ENCODE measurements at places on chromosomes 3 and 15.

GRCh38 chr3:128710816-128711433 lies 15.1 kb upstream of the RAB7A start:
- no peak for DNase-seq

DNA sequence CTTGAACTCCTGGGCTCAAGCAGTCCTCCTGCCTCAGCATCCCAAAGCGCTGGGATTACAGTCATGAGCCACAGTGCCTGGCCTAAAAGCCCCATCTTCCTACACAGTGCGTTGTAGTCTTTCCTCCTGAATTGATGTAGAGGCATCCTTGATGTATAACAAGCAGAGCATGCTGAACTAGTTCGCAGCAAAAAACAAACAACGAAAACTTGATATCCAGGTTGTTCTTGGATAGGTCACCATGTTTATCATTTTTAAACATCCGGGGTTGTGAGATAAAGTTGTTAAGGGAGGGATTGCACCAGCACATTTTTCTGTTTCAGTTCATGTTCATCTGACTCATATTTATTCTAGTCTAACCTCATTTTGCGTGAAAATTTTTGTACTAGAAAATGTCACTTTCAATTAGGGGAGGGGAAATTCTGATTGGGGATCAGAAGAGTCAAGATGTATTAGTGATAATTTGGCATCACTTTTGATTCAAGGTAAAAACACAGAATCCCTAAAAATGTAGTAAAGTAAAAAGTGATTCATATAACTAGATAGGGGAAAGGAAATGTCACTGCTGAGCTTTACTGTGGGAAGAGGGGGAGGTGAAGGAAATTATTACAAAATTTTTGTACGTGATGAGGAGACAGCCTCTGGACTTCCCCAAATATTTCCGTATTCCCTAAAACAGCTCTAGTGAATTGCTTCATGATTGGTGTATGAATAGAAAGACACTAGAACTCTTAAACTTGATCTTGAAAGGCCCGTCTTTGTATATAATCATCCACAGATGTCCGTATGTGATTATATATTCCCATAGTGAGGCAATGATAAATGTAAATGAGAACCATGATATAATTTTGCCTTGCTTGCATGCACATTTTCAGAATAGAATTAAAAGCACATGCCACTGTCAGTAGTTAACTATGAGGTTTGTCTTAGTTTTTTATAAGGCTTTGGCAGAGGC lies 22.9 kb downstream of the RAB8B start:
- no peak for DNase-seq

DNA sequence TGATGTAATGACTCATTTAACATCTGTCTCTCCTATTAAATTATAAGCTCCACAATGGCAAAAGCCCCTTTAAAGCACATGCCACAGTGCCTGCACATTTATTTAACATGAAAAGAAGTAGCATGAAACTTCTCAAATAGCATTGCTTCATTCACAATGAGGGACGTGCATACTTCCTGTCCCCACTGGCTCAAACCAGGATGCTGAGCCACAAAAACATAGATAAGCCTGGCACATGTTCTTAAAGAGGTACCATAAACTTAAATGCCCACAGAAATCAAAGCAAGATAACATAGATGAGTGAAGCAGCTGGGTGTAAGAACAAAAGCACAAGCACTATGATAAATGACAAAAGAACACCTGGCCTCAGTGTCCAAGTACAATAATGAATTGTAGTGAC lies 3.8 kb downstream of the TP53BP1 start:
- DNase-seq: no peak

- DNase-seq: no peak
Measured at GRCh38 chr3:134211797-134212196, 38.9 kb downstream of the RYK start.

- DNase-seq: no peak
Measured at GRCh38 chr3:14606669-14607339, 44.8 kb upstream of the CCDC174 start.

DNA sequence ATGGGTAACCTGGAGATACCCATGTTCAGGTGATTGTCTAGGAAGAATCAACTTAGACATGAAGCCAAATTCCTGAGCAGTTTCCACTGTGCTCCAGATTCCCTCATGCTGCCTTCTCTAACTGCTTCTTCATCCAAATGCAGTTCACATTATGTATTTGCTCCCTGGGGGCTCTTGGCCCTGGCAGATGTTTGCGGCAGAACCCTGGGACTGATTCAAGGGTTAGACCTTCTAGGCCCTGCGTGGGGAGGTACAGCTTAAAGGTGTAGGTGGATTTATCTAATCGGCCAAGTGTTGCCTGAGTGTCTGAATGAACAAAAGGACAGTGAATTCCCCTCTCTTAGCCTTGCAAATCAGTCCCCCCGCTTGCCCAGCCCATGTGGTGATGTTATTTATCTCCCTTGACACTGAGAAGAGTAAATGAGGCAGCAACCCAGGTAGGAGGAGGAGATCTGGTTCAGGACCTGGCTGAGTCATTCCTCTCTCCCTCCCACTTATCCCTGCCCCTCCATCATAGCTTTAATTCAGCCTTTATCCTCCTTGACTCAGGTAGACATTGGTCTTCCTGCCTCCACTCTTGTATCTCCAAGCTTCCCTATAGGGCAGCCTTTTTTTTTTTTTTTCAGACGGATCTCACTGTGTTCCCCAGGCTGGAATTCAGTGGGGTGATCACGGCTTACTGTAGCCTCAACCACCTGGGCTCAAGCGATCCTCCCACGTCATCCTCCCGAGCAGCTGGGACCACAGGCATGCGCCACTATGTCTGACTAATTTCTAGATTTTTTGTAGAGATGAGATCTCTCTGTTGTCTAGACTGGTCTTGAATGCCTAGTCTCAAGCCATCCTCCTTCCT lies 54.8 kb downstream of the MAGEF1 start:
- no peak for DNase-seq

DNA sequence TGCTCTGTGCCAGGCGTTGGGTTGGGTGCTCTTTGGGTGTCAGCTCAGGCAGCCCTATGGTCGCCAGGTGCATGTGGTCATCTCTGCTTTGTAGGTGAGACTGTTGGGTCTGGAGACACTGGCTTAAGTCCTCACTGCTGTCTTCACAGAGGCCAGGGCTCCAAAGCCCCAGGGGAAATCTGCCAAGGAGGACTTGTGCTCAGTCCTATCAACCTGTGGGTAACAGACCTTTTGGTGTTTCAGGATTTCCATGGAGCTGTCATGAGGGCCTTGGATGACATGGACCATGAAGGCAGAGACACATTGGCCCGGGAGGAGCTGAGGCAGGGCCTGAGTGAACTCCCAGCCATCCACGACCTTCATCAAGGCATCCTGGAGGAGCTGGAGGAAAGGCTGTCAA lies 50.1 kb upstream of the NR2C2 start:
- DNase-seq: no peak

- DNase-seq: no peak
Measured at GRCh38 chr3:197181741-197182140, 116.7 kb downstream of the DLG1 start.

GRCh38 chr3:59249004-59249403 lies 199.2 kb upstream of the CFAP20DC start:
- no peak for DNase-seq

DNA sequence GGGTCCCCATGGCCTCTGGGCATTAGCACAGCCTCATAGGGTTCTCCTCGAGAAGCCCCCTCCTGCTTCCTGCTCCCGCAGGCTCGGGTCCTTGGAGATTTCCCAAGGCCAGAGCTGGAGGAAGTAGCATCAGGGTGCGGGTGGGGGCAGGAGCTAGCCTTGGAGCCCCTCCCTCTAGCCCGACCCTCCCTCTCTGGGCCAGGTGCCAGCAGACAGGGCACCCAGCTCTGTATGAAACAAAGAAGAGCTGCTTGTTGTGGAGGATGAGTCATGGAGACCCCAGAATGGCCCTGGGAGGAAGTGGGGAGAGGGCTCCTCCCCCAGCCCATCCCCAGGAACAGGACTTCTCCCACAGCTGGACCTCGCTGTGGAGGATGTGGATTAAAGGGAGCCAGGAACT lies 29.2 kb downstream of the EPHB3 start:
- no peak for DNase-seq

DNA sequence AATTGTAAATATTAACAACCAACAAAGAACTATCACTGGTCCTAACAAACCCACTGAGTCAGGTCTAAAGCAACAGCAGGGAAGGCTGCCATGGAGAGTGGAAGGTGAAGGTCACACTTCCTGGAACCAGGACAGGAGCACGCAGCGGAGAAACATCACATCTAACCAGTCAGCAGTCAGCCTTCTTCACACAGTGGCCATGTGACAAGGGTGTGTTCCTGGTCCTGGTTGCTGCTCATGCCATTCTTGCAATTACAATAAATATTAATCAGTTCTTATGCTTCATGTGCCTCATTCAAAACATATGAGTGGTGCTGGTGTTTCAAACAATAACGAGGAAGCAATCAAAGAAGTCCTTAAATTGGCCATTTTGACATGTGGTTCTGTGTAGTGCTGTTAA lies 162.8 kb downstream of the ARRDC4 start:
- no peak for DNase-seq

- DNase-seq: no peak
Measured at GRCh38 chr3:40851836-40852235, 327.1 kb downstream of the ZNF621 start.

GRCh38 chr15:70196372-70197316 lies 98.9 kb upstream of the TLE3 start:
- peak; percentile 85 for DNase-seq

DNA sequence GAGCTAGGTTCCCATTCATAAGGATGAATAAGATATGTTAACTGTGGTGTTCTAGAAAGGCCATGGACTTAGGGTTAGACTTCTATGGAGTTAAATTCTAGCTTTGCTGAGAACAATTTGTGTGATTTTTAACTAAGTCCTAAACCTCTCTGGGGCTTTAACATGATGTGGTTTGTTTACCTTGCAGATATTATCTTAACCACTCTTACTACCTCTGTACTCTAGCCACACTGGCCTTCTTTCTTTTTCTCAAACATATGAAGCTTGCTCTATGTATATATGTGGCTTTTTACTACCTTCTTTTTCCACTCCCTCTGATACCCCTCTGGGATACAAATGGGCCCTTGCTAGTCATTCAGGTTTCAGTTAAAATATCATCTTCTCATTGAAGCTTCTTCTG lies 108.4 kb downstream of the ZNF609 start:
- DNase-seq: no peak

GRCh38 chr3:148309390-148310035 lies 388.2 kb upstream of the AGTR1 start:
- DNase-seq: no peak

GRCh38 chr3:100825574-100825973 lies 116.3 kb downstream of the TFG start:
- DNase-seq: no peak

GRCh38 chr15:83166830-83167229 lies 40.8 kb downstream of the HDGFL3 start:
- no peak for DNase-seq

DNA sequence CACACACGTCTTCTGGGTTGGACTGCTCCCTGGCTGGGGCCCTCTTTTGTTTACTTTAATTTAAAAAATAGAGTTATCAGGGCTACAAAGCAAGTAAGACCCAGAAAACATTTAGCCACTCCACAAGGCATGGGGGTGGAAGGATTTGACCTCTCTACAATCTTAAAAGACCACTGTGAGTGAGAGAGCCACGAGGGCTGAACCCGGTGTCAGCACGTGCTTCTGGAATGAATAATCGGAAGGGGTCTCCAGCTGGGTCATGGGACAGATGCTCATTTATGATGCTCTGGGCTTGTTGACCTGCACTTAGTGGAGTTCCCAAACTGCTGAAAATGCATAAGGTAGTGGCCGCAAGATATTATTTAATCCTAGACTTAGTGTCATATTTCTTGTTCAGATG lies 52.4 kb downstream of the EIF4E3 start:
- DNase-seq: no peak

DNA sequence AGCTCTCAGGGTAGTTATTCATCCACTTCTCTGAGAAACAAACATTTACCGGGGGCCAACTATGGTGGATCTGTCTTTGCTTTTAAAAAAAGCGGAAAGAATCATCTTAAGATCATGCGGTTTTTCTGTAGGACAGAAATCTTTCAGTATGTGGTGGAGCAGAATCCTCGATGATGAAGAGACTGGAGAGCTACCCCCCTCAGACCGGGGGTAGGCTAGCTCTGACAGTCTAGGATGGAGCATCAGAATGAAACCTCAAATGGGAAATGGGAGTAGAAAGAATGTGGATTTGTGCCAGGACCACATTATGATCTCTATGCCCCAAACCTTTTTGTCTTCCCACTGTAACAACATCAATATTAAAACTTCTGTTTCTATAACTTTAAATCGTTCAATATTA lies 30.3 kb downstream of the TPRG1 start:
- no peak for DNase-seq

All from DMS79 (cell line).